ENCODE measurements at places on chromosomes 12 and 14. TPM values are rescaled to one million over a fixed set of nuclear protein-coding genes. Genes with fewer than 3 reads are reported as not detected.

The ASB2 gene
- 29.7 TPM for total RNA-seq

The RAD9B gene
- total RNA-seq, result 1.1 TPM

The SLC39A9 gene
- total RNA-seq, result 33.7 TPM

The DLGAP5 gene
- not detected for total RNA-seq

The SOX5 gene
- not detected for total RNA-seq

The GPRC5A gene
- not detected for total RNA-seq

- DNase-seq, result no peak
Observed at GRCh38 chr12:27521066-27521465, 2.9 kb upstream of the PPFIBP1 start.

DNA sequence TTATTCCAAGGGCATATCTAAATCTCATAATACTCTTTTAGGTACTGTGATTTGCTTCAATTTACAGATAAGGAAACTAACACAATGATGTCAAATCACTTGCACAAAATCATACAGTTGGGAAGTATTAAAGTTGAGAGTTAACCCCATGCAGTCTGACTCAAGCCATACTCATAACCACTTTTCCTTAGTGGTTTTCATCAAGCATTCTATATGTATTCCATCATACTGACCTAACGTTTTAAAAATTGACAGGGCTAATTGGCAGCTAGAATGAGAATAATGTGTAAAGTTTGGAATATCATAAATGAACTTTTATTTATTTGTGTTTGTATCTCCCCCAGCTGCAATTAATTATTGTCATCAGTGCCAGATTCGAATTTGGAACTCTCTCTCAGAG lies 20.9 kb downstream of the PUS7L start:
- no peak for DNase-seq

GRCh38 chr12:26512213-26512612 lies 316.8 kb downstream of the SSPN start:
- DNase-seq, result no peak

DNA sequence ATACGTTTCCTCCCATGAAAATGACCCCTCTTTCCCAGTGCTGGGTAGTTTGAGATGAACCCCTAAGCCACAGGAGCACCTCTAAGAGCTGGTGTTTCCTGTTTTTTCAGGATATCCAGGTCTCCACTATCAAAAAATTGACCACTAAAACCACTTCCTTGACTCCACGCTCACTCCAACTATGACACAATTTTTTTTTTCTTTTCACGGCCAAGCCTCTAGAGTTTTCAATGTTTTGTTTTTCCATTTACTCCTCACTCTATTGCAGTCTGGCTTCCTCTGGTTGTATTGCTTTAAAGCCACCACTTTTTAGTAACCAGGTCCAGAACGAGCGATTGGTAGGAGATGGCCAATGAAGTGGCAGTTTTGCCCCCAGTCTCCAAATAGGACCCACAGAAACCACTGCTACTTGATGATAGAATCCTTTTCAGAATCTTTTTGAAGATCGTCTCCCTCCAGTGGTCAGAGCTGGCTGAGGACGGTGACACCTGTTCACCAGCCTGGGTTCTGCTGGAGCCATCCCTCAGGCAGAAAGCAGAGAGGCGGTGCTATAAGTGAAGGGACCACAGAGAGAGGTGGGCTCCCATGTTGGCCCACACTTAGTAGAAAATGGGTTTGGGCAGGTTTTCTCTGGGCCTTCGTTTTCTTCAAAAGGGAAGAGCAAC lies 454.4 kb downstream of the VRK1 start:
- peak; percentile 3 for DNase-seq

GRCh38 chr12:3492793-3493042 lies 1.7 kb downstream of the PRMT8 start:
- DNase-seq, result no peak

- no peak for DNase-seq
Observed at GRCh38 chr14:81567302-81567701, 33.6 kb upstream of the SEL1L start.

GRCh38 chr12:33770652-33771051 lies 251.6 kb upstream of the ALG10 start:
- no peak for DNase-seq

DNA sequence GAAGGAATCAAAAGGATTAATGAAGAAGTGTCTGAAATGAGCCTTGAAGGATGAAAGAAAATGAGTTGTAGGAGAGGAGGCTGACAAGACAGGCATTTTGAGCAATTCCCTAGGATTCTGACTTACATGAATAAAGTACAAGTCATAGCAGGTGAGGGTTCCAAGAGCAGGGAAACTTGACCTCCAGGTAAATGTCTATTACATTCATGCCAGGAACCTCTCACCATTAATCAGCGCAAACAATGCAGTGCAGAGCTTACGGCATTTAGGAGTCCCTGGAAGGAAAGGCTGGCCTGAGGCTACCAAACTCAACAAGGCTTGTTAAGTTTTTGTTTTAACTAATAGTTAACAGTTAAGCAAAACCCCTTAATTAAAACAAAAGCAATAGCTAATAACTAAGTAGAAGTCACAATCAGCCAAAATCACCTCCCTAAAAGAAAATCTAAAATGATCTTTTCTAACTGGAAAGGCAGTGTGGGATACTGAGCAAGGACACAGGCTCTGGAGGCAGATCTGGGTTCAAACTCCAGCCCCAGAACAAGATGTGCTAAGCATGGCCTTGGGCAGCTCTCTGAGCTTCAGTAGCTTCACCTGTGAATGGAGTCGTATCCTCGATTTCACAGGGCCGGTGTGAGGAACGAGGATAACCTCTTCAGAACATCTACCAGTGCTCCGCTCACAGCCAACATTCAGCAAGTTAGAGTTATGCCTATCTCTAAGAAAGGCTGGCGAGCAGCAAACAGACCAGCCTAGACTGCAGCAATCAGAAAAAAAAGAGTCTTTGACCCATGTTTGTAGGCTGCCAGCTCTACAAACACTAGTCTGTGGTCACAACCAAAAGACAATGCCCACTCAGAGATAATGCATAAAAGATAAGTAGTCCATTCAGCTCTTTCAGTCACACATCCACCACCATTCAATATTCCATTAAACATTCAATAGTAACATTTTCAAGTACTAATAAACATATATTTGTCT lies 16.9 kb downstream of the PPTC7 start:
- no peak for DNase-seq

DNA sequence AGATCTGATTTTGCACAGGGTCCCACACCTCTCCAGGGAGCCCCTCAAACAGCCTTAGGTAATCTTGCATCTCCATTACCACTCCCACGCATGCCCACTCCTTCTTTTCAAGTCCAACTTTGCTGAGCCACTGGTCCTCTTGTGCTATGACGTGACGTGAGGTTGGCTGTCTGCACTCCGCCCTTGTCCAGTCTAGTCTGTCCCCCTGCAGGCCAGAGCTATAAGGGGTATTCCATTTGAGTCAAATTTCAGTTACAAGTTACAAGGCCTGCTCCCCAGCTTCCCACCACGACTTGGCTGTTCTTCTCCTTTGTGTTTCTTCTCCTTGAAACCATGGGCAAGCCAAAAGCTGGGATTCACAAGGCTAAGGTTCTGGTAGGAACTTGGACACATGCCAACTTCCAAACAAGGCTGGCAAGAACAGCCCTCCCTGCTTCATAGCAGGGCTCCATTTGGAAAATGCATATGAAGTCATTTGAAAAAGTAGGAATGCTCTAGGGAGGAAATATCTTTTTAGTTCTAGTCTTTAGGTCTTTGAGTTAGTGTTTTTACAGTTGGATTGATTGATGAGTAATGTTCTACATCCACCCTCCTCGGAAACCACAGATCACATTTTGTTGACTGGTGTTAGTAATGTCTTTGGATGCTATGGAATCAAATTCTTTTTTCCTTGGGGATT lies 49.1 kb downstream of the KCNA1 start:
- no peak for DNase-seq

GRCh38 chr12:128974881-128975280 lies 121.6 kb downstream of the GLT1D1 start:
- DNase-seq, result no peak

DNA sequence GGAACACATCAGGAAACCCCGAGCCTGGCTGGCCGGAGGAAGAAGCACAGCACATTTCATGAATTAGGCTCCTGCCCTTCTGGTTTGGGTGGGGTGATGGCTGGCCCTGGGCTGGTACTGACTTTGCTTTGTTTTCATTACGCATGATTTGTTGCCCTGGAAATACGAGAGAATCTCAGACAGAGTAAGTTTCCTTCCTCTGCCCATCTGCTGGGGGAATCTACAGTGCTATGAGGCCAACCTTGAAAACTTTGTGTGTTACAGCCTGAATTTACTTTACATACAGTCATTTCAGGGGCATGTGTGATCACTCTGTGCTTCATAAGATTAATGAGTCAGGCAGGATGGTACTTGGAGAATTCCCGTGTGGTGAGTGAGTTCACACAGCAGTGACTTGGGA lies 20.5 kb upstream of the SLC5A8 start:
- no peak for DNase-seq

GRCh38 chr12:51922762-51923505 lies 15.6 kb downstream of the ACVRL1 start:
- no peak for DNase-seq

DNA sequence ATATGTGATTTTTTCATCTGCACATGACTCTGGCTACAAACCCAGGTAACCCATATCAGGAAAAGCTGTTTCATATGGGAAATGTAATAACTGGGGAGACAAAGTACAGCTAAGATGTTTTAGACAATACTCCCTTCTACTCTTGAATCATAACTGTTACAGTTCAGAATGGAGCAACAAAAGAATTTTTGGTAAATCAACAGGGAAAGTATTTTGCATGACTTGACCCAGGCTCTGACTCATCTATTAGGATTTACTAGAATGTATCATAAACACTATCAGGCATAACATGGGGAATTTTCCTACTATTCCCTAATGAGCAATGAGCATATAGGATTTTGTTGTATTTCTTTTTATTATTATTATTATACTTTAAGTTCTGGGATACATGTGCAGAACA lies 553.0 kb downstream of the SLC16A7 start:
- DNase-seq, result no peak

DNA sequence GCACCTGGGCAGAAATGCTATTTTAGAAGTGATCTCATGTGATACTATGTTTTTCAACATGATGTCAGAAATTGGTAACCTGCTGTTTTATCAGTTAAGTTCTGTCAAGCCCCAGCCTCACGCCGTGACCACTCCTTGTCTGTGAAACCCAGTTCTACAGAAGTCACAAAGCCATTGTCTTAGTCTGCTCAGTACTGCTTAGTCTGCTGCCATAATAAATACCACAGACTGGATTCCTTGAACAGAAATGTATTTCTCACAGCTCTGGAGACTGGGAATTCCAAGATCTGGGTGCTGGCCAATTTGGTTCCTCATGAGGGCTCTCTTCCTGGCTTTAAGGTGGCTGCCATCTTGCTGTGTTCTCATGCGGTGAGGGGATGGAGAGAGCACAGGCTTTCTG lies 176.9 kb downstream of the PRKCH start:
- no peak for DNase-seq

GRCh38 chr14:54712465-54713200 lies 145.7 kb downstream of the SAMD4A start:
- no peak for DNase-seq

DNA sequence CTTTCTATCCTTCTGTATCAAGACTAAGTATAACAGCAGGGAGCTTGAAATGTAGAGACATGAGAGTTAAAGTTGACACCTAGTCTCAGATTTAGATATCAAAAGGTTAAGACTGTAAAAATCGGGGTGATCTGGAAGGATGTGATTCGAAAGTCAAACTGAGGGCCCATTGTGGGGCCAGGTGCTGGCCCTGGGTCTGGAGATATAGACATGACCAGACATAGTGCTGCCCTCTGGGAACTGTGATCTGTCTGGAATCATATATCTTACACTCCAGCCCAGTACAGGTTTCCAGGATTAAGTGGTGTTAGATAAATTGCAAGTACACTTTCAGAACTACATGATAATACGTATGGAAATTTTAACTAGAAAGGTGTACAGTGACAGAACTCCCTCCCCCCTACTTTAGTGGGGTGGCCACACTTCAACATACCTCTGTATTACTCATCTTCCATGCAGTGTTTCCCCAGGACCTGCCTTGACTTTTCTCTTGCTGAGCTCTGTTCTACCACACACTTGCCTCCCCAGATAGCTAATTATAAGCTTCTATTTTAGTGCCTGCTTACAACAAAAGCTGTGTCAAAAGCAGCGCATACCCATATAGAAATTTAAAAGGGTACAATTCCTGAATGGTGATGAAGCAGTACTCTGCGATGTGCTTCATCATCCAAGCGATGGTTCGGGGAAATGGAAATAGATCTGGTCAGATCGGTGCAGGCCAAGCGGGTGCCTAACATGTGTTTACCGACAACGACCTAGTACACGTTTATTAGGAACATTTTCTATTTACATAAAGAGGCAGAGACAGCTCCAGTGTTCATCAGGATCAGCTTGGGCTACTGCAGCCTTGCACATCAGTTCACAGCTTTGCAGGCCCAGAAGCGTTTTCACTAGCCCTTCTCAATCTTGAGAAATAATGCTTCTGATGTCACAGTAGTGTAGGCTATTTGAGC lies 68.7 kb downstream of the ARF6 start:
- no peak for DNase-seq

DNA sequence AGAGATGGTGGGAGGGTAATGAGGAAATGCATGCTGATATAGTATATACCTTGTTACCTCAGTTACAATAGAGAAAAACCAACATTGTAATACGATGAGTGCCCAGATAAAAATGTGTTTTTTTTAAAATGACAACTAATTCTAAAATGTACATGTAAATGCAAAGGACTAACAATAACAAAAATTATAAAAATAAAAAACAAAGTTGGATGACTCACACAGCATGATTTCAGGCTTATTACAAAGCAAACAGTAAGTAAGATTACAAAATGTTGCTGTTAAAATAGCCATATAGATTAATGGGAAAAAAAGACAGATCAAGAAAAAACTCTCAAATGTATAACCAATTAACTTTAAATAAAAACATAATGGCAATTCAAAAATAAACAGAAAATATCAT lies 1099.4 kb downstream of the FSCB start:
- DNase-seq, result no peak

- no peak for DNase-seq
Observed at GRCh38 chr14:60735416-60735815, 855 bp downstream of the MNAT1 start.

Data from CD4-positive, alpha-beta memory T cell (primary cell).